ENCODE measurements at places on chromosomes 7 and 10. TPM values are rescaled to one million over a fixed set of nuclear protein-coding genes. Genes with fewer than 3 reads are reported as not detected.

SLC26A5 gene
- total RNA-seq, result 0.15 TPM

ANXA7 gene
- 105 TPM for total RNA-seq

VWA2 gene
- not detected for total RNA-seq

NUTM2D gene
- 2.8 TPM for total RNA-seq

ATE1 gene
- total RNA-seq, result 39.2 TPM

SLC29A4 gene
- 24.5 TPM for total RNA-seq

ALOX5 gene
- 6.1 TPM for total RNA-seq

ASZ1 gene
- not detected for total RNA-seq

ASIC3 gene
- total RNA-seq, result 4.4 TPM

SAMD9L gene
- total RNA-seq, result 0.15 TPM

SAMD9 gene
- 5.3 TPM for total RNA-seq

PAPSS2 gene
- total RNA-seq, result 14.6 TPM

ARHGEF35 gene
- total RNA-seq, result 17.4 TPM

DNA sequence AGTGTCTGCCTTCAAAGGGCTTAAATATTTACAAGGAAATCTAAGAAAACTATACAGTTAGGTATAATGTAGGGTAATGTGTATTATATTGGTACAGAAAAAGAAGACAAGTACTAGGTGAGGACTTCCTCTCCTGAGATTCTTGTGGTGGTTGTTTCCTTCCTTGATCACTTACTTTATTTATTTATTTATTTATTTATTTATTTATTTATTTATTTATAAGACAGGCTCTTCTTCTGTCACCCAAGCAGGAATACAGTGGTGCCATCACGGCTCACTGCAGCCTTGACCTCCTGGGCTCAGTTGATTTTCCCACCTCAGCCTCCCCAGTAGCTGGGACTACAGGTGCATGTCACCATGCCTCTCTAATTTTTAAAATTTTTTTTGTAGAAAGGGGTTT, 18.2 kb upstream of the DNAH11 start:
- DNase-seq, result no peak

DNA sequence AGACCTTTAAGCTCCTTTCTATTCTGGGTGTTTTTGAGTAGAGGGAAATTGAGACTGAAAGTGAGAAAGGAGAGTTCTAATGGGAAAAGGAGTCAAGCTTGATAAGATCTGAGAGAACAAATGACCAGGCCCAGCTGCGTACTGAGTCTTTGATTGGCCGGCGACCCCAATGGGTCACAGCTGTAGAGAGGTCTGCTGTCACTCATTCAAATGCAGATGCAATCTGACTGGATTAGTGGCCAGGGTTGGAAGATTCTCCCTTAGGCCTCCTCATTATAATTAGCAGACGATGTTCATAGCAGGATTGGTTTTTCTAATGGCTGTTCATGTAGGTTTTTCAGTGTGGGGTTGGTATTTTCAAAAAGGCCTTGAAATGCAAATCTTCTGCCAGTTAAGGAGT, 127.2 kb upstream of the SLC25A13 start:
- no peak for DNase-seq

- no peak for DNase-seq
These were observed 216.5 kb downstream of the SKIDA1 start for GRCh38 chr10:21308946-21309345.

- DNase-seq, result no peak
These were observed 28.4 kb downstream of the JMJD1C start for GRCh38 chr10:63437116-63437949.

GRCh38 chr10:127977357-127978009, 70.6 kb downstream of the PTPRE start:
- DNase-seq, result no peak

DNA sequence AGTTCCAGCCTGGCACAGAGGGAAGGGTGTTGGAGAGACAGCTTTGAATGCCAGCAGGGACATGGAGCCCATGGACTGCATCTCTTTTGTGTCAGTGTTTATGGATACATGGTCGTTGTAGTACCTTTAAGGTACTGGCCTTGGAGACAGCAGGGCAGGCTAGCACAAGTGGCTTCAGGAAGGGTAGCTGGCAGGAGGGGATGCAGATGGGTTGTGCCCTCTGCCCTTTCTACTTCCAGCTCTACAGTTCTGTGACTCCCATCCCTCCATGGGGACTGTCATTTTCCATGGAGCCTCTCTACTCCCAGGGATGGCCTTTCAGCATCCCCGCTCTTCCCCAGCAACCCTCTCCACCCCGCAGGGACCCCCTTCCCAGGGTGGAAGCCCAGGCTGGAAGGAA, 25.1 kb downstream of the POLL start:
- no peak for DNase-seq

- DNase-seq, result no peak
These were observed 60.2 kb upstream of the COMTD1 start for GRCh38 chr10:75295868-75296441.

GRCh38 chr10:103102195-103102594, 90.9 kb downstream of the NT5C2 start:
- no peak for DNase-seq

DNA sequence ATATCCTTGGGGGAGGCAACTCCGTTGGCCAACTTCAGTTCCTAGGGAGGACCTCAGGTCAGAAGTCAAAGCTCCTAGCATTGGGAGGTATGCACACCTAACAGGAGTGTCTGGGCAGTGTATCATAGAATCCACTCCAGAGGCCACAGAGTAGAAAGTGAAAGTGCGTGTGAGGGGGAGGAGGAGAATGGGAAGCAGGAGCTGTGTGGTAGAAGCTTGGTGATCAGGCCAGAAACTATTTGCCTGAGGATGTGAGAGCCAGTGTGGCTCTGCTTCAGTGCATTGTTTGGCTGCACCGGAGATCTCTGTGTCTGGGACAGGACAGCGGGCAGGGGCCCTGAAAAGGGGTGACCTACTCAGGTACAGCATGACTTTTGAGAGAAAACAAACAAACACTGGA, 557.4 kb upstream of the VSTM2A start:
- no peak for DNase-seq

DNA sequence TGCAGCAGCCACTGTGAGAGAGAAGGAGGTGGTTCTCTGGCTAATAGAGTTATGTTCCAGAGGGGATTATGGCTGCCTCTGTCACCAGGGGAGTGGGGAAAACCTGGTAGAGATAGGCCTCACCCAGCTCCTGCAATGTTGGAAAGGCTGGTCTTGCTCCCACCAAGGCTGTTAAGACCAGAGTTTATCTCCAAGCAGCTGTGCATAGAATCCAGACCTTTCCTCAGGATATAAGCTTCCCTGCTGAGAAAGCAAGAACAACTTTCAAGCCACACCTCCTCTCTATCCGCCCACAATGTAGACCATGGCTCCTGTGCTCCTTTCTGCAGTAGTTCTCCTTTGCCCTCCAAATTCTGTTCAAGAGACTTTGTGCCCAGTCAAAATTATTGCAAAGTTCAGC, 1375.4 kb downstream of the REEP3 start:
- no peak for DNase-seq

- no peak for DNase-seq
These were observed 101.5 kb downstream of the MICALL2 start for GRCh38 chr7:1357601-1358271.

GRCh38 chr10:30897547-30897946, 134.1 kb downstream of the ZNF438 start:
- DNase-seq, result no peak

GRCh38 chr7:4006687-4007086, 675.4 kb upstream of the FOXK1 start:
- DNase-seq, result no peak

DNA sequence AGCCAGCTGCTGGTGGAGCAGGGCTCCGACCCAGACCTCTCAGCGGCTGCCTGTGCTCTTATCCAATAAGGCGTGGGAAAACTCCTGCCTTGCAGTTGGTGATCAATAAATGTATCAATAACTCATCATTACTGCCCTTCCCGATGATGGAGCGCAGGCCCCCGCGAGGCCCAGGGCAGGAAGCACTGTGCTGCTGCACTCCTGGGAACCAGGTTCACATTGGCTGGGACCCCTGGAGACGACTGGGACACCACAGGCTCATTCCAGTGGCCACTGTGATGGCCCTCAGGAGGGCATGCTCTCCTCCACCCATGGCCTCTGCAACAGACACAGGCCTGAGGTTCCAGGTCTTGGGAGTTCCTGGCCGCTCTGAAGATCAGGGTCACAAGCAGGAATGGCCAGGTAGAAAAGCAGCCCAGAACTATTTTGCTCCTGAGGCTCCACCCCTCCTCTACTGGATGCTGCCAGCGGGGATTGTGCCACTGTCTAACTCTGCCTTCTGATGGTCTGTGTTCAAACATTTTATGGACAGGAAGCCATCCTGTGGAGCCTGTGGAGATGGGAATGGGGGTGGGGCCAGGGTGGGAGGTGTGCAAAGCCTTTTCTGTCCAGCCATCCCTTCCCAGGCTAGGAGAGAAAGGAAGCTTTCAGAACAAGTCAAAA, 287.4 kb upstream of the ZMIZ1 start:
- no peak for DNase-seq

DNA sequence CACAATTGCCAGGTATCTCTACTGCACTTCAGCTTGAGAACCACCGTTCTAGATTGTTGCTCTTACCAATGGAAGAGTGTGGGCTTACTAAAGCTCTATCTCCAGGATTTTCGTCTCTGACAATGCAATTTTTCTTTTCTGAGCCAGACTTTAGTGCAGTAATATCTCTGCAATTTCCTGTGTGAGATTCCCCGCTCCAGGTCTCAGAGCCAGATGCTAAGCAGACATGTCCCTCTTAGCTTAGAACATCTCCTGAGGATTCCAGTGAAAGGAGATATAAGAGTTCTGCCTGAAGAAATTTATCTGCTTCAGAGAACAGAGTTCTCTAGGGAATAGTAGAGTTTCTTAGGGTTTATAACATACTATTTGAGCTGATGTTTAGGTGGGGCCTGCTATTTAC, 82.0 kb downstream of the SND1 start:
- no peak for DNase-seq

- DNase-seq, result no peak
These were observed 95.1 kb upstream of the PALS2 start for GRCh38 chr7:24478137-24478655.

DNA sequence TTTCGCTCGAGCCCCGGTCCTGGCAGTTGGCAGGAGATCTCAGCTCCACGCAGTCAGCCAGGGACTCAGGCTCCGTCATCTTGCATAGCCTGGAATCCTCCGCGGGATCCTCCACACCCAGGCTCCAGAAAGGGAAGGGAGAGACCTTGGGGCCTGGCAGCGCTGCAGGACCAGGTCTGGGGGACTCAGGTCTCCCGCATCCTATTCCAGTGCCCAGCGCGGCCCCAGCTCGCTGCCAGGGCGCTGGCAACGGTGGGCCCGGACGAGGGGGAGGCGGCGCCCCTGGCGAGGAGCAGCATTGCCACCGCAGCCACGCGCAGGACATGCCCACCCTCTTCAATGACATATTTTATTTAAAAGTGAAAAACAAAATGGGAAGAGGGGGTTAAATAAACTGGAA, 83.4 kb downstream of the LANCL2 start:
- no peak for DNase-seq

GRCh38 chr7:50534690-50535290, 30.4 kb downstream of the DDC start:
- peak; percentile 95 for DNase-seq

- DNase-seq, result no peak
These were observed 477.2 kb downstream of the PARD3 start for GRCh38 chr10:34337917-34338316.

- no peak for DNase-seq
These were observed 86.8 kb upstream of the CACNA2D1 start for GRCh38 chr7:82530361-82530760.

DNA sequence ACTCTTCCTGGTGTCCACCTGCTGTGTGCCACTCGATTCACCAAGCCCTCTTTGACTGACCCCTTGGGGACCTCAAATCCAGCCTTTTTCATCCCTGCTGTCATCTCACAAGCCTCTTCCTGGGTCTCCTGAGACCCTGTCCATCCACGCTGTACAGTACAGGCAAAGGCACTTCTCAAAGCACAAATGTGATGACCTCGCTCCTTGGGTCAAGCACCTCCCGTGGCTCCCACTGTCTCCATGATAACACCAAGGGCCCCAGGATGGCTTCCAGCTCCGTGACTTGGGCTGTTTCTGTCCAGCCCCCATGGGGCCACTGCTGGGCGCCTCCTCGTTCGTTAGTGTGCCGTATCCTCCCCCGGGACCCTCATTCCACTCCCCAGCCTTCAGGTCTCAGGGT, 28.7 kb downstream of the PVRIG start:
- DNase-seq, result no peak

- DNase-seq, result no peak
These were observed 3.0 kb downstream of the DOCK1 start for GRCh38 chr10:126908225-126908624.

- peak; percentile 34 for DNase-seq
These were observed 91.2 kb downstream of the GTF2IRD1 start for GRCh38 chr7:74544706-74545469.

All from HCT116 (cell line).